NCI-H1048 (cell line): ENCODE measurements at places on chromosomes 1 and 21.

- no peak for DNase-seq
Observed at GRCh38 chr1:75611014-75611413, at the start of gene SLC44A5. Gene SLC44A5, minus strand, starts transcription at chr1:75611114. Its CDS starts 69,667 bp downstream, at chr1:75541447.

DNA sequence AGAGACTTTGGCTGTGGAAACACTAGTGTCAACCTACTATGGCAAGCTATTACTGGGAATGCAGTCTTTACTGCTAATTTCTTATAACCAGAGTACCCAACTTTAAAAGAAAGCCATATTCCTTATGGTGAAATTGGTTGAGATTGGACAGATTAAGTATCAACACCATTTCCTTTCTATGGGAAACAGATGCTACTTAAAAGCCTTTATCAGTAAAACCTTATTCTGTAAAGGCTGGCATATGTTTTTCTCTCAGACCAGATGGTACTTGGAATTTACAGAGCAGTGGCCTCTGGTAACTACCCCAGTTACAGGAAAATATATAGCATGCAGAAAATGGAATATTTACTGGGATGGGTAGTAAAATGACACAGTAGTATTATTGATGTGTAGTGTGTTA is 18.8 kb downstream of the IFI44 start:
- no peak for DNase-seq

DNA sequence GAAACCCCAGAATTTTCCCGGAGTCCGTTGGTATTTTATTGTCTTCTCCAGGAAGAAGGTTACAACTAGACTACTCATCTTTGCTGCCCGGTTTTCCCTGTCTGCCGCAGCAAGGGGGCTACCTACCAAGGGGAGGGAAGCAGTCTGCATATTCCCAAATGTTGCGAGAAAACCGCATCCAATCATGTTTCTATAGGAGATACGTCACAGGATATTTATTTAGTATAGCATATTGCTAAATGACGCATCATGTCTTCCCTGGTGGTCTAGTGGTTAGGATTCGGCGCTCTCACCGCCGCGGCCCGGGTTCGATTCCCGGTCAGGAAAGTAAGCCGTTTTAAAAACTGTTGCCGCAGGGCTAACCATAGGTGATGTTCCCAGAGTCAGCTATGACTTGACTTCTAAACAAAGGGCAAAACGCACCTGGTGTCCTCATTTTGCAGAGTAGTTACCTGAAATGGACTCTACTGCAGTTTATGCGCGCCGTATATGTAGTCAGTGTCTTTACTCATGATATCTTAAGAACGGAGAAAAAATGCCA is 15.2 kb upstream of the ZNF692 start:
- peak; percentile 82 for DNase-seq

- no peak for DNase-seq
Observed at GRCh38 chr1:37647281-37647680, 12.6 kb upstream of the RSPO1 start.

DNA sequence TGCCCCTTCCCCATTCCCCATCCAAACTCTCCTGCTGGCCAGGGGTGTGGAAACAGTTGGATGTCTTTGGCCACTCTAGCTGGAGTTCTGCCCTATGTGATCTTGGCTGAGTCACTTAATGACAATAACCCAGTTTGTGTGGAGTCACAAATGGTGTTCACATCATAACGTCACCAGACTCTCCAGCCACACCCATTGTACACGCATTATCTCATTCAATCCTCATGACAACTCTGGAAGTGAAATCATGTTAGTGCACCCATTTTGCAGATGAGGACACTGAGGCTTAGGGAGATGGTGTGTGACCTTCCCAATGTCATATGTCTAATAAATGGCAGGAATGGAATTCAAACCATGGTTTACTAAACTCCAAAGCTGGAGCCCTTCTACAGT is 1.2 kb upstream of the CDA start:
- no peak for DNase-seq

GRCh38 chr21:36563341-36563926 is 83.5 kb upstream of the CLDN14 start:
- no peak for DNase-seq

- DNase-seq: no peak
Observed at GRCh38 chr21:31656199-31657095, 3.0 kb upstream of the SOD1 start.

DNA sequence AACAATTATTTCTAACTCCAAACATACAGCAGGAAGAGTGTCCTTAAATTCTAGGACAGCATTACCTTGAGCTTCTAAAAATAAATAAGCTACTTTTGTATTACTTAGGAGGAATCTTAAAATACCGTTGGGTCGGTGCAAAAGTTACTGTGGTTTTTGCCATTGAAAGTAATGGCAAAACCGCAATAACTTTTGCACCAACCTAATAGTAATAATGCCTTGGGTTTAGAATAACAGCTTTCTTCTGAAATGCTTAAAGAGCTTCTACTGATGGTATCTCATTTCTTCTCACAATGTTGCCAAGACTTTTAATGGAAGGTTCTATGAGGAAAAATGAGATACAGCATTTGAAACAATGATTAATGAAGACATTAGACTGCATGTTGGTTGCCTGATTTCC is 179.9 kb downstream of the SEC16B start:
- DNase-seq: no peak

- DNase-seq: no peak
Observed at GRCh38 chr1:51750729-51751128, 127.8 kb downstream of the NRDC start.

- no peak for DNase-seq
Observed at GRCh38 chr1:19124273-19124672, 85.8 kb downstream of the UBR4 start.

GRCh38 chr1:48543854-48544253 is 71.8 kb upstream of the SPATA6 start:
- DNase-seq: no peak

GRCh38 chr1:87236585-87236984 is 92.1 kb upstream of the LMO4 start:
- DNase-seq: no peak

GRCh38 chr1:225440380-225441221 is 12.8 kb upstream of the LBR start:
- DNase-seq: no peak

- no peak for DNase-seq
Observed at GRCh38 chr1:232248276-232248820, 381.6 kb downstream of the SIPA1L2 start.

GRCh38 chr1:177230228-177231016 is 59.7 kb downstream of the BRINP2 start:
- DNase-seq: no peak

- DNase-seq: no peak
Observed at GRCh38 chr1:11707621-11708276, 16.2 kb downstream of the DRAXIN start.

GRCh38 chr1:52967666-52968065 is 40.6 kb downstream of the SCP2 start:
- DNase-seq: no peak

GRCh38 chr1:83531521-83532309 is 467.2 kb downstream of the TTLL7 start:
- DNase-seq: no peak

DNA sequence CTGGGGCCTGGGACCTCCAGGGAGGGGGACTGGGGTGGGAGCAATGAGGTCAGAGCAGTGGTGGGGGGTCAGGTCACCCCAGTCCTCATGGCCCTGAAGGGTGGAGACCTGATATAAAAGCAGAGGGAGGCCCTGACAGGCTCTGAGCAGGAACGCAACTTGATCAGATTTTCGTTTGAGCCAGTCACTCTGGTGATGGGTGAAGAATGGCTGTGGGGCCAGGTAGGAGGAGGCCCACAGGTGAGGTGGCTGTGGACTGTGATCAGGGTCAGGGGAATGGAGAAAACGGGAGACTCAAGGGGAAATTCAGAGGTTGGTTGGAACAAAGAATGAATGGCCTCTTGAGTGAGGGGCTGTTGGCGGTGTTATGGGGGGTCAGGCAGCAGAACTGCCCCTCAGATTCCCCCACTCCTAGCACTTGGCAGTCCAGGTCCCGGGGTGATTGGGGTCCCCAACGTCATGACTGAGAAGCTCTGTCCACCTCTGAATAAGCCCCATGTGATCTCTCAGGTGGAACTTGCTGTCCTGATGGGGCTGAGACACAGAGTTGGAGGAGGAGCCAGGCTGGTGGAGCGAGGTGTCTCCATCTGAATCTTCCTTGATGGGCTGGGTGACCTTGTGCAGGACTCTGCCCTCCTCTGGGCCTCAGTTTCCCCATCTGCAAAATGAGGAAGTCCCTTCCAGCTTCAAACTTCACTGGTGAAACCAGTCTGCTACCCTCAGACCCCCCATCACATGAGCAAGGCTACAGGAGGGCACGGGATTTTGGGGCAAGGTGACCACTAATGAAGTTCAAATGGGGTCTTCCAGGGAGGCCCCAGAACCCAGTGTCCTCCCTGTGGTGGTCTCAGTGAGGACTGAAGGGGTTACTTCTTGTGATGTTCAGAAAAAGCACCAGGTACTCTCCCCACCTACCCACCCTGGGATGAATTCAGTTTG is 683.0 kb downstream of the MATN1 start:
- DNase-seq: no peak

GRCh38 chr21:31686272-31686915 is 26.9 kb downstream of the SOD1 start:
- no peak for DNase-seq

DNA sequence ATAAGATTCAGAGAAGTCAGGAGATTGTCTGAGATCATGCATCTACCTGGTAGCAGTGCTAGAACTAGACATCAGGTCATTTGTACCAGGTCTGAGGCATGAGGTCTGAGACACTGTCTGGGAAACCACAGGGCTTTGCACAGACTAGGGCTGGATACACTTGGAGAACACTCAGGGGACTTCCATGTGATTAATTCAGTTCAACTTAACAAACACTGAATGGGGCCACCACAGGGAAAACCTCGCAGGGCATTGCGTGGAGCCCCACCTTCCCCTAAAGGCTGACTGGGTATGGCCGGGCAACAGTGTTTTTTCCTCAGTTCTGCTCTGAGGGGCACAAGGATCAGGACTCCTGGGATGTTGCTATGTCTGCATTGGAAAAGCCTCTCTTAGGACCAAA is 86.5 kb upstream of the WARS2 start:
- DNase-seq: no peak

DNA sequence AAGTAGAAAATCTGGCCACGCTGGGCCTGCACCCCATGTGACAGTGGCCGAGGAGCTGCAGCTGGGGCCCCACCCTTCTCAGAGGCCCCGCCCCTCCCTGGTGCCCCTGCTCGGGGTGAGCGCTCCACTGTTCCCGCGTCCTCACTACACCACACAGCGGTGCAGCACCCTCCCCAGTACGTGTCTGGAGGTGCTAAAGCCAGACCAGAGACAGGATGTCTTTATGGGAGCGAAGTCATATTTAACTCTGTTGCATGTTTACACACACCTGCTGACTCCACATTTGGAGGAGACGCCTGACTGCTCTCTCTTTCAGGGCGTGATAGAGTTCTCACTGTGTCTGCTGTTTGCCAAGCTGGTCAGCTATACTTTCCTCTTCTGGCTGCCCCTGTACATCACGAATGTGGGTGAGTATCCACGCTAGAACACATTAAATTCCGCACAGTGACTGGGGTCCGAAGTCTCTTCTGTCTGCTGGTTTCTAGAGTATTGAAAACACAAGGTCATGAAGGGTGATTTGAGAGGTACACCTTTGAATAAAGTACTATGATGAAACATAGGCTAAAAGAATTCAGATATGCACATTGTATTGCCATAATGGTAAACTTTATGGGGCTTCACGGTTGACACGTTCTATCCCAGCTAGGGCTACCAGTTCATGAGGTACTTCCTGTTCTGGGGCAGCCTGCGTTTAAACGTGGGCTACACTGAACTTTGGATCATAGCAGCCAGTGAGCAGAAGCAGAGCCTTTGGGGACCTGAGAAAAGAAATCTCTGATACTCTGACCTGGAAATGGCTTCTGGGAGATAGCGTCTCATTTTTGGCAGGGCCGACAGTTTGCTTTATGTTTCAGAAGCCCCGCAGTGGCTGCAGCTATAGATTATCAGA is 48.4 kb downstream of the SLC37A1 start:
- no peak for DNase-seq

DNA sequence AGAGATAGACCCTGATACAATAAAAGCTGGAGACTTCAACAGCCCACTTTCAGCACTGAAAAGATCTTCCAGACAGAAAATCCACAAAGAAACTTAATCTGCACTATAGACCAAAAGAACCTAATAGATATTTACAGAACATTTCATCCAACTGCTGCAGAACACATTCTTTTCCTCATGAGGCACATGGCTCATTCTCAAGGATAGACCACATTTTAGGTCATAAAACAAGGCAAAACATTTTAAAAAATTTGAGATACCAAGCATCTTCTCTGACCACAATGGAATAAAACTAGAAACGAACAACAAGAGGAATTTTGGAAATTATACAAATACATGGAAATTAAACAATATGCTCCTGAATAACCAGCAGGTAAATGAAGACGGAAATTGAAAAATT is 15.0 kb upstream of the IL20 start:
- no peak for DNase-seq

DNA sequence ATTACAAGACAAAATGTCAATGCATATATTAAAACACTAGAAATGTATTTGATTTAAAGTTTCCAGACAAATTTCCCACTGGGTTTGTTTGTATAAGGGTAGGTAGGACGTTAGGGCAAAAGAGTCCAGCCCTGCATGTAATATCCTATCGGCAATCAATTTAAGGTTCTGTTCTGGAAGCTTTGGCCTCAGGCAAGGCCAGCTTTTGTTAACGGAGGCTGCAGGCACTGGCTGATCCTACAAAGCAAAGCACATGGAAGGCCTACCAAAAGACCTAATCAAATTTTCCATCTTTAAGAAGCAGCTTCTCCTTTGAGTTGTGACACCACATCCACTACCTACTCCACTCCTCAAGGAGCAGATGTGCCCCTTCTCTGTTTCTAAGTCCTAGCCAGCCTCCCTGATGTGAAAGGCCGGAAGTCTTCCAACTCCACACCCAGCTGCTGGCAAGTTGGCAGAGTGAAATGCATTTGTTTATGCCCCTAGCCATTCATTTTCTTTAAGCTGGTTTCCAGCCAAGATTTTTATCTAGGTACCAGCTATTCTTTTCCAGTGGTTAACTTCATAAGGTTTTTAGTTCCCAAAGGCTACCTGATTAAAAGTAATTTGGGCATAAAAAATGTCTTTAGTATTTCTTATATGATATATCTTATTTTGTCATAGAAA is 452.6 kb downstream of the PTBP2 start:
- DNase-seq: no peak

DNA sequence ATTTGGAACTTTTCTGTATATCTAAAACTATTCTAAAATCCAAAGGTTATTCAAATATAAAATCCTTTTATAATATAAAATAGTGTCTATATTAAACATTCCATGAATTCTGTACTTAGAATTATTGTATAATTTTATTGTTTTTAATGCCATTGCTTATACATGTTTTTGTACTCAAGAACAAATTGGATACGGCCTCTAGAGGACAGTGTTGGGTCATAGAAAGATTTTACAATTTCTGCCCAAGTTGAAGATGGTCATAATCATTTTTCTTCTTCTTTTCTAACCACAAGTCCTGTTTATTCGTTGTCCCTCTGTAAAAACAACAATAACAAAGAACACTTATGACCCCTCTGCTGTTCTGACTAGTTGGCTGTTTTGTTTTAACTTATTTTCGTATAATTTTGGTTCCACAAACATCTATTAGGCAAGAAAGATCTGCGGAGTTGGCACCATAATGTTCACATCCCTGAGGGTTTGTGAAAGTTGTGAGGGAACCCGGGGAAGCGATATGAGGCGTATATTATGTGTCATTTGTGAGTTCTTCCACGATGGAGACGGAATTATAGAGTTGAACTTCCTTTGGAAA is 75.7 kb upstream of the KIF26B start:
- DNase-seq: no peak
